ENCODE measurements at places on chromosomes 16 and 17.
A peak's percentile ranks its signal among the peaks of the same experiment; 100 is the strongest.

DNA sequence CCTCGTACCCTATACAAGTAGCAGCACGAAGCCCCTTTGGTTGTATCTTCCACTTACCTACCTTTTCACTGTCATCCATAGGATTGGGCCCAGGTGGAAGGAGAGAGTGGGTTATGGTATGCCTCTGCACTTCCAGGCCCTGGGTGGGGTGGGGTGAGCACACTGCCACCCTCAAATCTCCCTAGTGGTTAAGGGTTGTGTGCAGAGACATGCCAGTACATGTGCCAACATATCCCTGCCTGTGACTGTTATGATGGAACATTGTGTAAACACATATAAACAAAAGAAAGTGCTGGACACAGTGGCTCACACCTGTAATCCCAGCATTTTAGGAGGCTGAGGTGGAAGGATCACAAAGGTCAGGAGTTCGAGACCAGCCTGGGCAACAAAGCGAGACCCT lies 11.1 kb downstream of the HROB start:
- no peak for DNase-seq

- DNase-seq, result peak; percentile 55
These were observed at the start of gene CHD3 for GRCh38 chr17:7888184-7888920. TSS of gene CHD3 (plus strand) at chr17:7888789. CDS start at chr17:7889001, 212 bp downstream.

GRCh38 chr17:50149417-50150353 lies 792 bp downstream of the PPP1R9B start:
- peak; percentile 69 for DNase-seq

DNA sequence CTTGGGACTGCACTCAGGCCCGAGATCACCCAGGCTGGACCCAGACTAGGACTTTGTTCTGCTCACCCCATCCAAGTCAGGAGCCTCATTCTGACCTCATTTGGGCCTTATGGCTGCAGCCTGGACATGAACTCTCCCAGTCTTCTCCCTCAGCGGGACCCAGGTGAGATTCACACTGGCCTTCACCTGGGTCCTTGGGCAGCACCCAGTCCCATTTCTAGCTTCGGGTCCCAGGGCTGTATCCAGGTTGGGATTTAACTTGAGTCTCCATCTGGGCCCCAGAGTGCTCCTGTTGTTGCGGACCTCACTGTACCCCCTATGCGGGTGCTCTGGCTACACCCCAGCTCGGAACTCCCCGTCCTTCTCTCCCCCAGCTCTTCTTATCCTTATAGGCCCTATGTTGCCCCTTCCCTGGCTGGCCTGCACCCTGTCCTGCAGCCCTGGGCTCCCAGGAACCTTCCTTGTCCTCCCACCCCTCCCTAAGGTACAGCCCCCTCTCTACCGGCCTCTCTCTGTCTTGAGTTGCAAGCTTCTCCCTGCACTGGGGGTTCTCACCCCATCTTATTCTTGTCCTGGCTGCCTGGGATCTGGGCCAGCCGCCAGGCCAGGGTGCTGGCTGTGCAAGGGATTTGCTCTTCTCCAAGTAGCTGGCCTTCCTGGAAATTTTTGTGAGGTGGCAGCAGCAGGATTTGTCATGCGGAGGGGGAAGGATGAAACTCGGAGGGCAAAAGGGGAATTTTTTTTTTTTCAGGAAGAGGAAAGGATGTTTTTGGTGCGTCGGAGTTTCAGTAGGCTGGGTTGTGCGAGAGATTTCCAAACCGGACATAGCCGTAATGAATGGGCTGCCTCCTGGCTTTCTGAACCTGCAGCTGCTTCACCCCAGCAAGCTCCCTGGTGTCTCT lies 904 bp downstream of the MAP2K3 start:
- no peak for DNase-seq

- DNase-seq, result no peak
These were observed 55.7 kb downstream of the WSB1 start for GRCh38 chr17:27349540-27350021.

GRCh38 chr16:30010844-30011713 lies at the start of gene DOC2A:
TSS of gene DOC2A (minus strand) at chr16:30011027. CDS start at chr16:30010222, 805 bp downstream.
- no peak for DNase-seq

- no peak for DNase-seq
These were observed 58.2 kb downstream of the STX8 start for GRCh38 chr17:9517396-9517795.

DNA sequence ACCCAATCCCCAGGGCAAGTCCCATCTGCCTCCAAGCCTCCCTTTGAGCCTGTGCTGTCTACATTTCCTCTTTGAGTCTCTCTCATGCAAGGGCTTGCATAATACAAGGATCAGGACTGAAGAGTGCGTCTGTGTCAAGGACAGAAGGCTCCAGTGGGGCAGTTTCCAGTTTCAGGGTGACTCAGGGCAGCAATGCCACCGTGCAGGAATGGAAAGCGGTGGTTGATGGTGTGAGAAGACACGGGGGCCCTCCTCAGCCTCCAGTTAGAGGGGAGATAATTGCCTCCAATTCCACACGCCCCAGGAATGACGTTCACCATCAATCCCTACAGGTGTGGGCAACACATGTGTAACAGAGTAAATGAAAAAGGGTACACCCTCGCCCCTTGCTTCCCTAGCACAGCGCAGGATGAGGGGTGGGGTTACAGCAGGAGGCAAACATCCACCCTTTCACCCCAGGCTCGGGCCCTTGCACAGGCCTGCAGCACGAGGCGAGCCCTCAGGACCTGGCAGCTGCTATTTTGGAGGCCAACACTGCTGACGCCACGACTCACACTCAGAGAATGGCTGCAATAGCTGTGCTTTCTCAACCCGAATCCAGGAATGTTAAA lies 24.8 kb upstream of the SLC25A19 start:
- no peak for DNase-seq

Measured in activated CD4-positive, CD25-positive, alpha-beta regulatory T cell treated with anti-CD3 and anti-CD28 coated beads, Interleukin-2, amount 50 U/mL, for 72 hours (primary cell).